Stimulated activated CD4-positive, alpha-beta T cell treated with anti-CD3 and anti-CD28 coated beads, TNF-alpha, amount 100 ng/mL, for 1 hour (primary cell): ENCODE measurements at places on chromosomes 3 and 15.

- no peak for DNase-seq
These were observed 406 bp upstream of the GABRB3 start for GRCh38 chr15:26773067-26773877.

DNA sequence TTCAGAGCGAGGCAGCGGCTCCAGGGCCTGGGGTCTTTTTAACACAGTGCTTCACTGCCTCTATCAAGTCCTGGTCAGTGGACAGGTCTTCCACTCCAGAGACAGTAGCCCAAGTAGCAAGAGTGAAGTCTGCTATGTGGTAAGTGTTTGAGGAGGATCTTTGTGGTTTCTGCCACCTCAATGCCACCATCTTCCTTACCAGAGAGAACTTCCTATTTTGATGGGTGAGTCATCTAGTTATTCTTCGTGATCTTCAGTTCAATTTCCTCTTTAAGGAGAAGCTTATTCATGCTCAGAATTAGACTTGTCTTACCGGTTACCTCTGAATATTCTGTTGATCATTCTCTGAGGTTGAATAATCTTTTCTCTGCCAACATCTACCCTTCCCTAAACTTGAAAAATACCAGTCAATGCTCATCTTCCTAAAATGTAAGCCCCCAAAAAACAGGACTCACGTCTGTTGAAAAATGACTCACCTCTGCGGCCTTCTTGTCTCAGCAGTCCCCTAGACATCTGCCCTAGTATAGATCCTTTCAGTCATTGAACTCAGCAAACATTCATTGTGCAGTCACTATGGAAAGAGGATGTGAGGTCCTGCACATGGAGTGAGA is 32.2 kb upstream of the BCL6 start:
- DNase-seq: no peak

DNA sequence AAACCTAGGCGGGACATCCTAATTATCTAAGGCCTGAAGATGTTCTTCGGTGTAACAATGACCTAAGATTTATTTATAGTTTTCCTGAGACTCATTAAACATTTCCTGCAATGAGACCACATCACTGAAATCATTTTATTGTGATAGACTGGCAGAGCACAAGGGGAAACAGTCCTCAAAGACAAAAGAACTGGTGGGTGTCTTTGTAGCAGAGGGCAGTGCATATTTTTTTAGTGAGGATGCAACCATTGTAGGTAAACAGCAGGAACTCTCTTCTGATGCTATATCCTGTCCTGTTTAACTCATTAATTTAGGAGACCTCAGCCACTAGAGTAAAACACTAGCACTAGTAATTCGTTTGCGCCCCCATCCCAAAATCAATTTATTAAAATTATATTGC is 100.0 kb downstream of the MAGI1 start:
- DNase-seq: no peak

GRCh38 chr3:194767446-194768207 is 81.9 kb downstream of the FAM43A start:
- DNase-seq: no peak

GRCh38 chr15:25892126-25892525 is 29.0 kb upstream of the ATP10A start:
- DNase-seq: no peak

GRCh38 chr3:123870033-123870432 is 14.1 kb downstream of the MYLK start:
- no peak for DNase-seq
